Dorsolateral prefrontal cortex (tissue), 122 donors: ENCODE measurements at places on chromosomes 3 and 15.

DNA sequence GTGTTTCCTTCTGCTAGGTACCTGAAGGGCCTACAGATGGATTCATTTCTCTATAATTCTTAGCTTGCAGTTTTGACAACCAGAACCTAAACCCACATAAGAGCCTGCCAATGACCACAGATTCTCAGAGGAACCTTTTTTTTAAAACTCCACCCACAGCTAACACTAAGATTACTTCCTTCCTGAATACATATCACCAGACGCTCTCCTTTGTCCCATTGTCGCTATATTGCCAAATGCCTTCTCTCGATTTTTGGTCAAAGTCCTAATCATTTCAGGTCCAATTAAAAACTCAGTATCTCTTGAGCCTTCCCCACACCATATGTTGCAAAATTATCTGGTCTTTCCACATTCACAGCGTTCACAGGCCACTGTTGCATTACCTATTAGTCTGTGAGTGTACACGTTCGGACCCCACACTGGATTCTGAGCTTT, 12.4 kb downstream of the ZNF710 start:
- DNase-seq: no peak

GRCh38 chr3:56935811-56936210, 124.7 kb upstream of the SPATA12 start:
- DNase-seq: no peak

DNA sequence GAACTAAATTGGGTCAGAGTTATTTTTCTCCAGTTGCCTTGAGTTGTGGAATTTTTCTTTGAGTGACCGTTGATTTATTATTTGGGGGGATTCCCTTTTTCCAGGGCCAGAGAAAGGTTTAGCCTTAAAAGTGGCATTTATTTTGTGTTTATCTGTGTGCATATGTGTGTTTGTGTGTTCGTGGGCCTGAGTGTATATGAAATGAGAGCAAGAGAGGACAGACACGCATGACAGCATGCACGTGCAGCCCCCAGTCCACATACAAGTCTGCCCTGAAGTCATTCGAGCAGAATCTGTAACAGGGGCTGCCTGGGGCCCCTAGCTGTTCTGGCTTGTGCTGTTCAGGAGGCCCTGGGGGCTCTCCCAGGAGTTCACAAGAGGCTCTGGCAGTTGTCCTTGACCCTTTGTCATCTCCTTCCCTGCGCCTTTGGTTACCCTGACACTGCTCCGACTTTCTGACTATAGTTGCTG, 18.3 kb upstream of the TRAK1 start:
- no peak for DNase-seq

DNA sequence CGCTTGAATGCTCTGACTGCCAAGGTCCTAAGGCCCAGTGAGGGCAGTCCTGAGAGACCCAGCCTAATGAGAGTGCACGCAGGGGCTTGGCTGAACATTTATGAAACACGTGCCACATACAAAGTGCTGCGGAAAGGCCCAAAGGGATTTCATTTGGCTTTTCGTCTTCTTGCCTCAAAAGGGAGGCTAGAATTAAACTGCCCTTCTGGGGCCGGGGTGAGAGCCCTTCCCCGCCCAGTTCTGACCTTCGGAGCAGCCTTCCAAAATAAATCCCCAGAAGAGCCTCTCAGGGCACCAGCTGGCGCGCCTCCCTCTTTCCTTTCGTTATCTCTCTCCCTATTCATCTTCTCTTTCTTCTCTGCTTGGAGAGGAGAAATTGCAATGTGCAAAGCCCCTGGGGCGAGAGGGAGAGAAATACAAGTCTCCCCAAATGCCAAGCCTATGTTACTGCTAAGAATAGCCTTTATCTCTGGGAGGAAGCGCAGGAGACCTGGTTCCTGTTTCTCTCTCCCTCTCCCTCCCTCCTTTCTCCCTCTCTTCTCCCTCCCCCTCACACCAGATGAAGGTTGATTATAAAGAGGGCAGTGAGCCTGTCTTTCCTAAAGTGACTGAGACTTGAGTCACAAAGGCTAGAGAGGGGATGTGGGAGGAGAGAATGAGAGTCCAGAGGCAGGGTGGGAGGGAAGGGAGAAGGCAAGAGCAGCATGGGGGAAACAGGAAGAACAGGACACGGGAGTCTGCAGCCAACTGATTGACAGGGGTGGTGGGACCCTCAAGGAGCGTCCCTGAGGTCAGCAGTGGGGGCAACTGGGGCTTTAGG, 36.7 kb upstream of the NDUFB4 start:
- DNase-seq: peak; percentile 60

GRCh38 chr3:25094932-25095685, 333.0 kb upstream of the RARB start:
- DNase-seq: no peak

- DNase-seq: no peak
Measured at GRCh38 chr3:33911525-33912322, 113.3 kb downstream of the PDCD6IP start.

DNA sequence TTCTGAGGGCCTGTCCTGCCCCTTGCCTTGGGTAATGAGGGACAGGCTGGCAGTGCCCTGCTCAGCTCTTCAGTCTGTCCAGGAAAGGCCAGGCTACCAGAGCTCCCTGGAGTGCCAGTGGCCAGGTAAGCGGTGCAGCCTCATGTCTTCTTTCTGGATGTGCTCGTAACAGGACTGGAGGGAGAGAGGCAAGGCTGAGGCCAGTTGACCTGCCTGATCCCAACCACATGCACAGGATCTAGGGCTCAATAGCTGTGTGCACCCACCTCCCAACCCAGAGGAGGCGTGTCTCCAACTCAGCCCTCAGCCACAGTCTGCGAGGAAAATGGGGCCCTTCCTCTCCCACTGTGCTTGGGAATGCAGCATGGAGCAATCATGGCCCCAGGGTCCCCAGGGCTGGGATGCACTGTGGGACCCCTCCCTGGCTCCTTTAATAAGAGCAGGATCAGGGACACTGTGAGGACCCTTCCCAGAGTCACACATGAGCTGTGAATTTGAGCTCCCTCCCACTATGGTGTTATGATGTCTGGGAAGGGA, 22.5 kb downstream of the ALS2CL start:
- no peak for DNase-seq

DNA sequence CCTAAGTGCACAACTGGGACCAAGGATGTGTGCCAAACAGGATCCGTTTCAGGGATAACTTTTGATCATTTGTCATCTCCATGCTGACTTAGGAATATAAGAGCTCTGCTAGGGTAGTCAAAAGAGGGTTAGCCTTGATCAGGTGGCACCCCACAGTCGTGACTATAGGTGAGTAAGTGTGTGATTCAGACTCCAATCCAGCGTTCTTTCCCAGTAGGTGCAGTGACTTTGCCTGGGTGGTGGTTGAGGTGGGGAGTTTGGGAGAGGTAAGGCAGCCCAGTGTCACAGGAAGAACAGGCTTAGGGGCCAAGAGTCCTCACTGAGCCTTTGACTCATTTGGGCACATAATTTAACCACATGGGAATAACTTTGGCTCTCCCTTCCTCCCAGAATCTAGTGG, 51.0 kb downstream of the CHDH start:
- no peak for DNase-seq

GRCh38 chr3:12706504-12707253, 42.8 kb upstream of the RAF1 start:
- no peak for DNase-seq

GRCh38 chr15:28117432-28117990, 18.4 kb upstream of the OCA2 start:
- peak; percentile 6 for DNase-seq

- no peak for DNase-seq
Measured at GRCh38 chr3:73018298-73018697, 21.7 kb downstream of the PPP4R2 start.

- no peak for DNase-seq
Measured at GRCh38 chr15:43093026-43093425, 12.8 kb downstream of the UBR1 start.

GRCh38 chr3:67090474-67090873, 92.4 kb downstream of the KBTBD8 start:
- DNase-seq: no peak

DNA sequence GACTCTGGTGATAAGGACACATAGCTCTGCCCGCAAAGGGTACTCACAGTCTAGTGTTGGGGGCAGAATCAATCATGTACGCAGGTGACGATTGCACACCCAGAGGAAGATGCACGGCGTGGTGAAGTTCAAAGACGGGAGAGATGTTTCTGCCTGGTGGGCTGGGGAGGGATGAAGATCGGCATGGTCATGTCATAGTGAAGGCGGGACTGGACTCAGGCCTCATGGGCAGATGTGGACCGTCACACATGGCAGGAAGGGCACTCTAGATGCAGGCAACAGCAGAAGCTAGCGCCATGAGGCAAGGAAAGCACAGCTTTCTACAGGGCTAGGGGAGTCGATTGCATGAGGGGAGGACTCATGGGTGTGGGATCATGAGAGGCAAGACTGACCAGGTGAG, 240.6 kb downstream of the OPA1 start:
- no peak for DNase-seq

DNA sequence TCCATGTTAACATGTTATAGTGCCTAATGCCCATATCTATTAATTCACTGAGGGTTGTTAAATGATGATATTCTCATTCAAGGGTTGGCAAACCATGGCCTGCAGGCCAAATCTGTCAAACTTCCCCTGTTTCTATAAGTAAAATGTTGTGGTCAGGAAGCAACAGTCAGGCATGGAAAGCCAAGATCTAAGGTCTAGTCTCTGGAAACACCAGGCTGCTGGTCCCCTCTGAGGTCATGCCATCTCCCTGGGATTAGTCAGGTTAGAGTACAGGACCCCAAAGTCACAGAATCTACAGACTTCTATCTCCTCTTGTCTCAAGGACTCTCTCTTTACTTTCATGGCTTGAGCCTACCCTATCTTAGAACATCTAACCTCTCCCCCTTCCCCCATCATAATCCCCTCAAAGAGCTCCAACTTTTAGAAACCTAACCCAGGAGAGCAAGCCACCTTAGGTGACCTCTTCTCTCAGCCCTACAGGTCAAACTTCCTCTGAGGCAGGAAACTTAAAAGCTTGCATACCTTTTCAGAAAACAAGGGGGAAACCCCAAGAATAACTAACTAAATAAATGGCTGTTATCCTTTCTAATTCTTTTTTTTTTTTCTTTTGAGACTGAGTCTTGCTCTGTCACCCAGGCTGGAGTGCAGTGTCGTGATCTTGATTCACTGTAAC, 15.3 kb upstream of the HERC1 start:
- no peak for DNase-seq

DNA sequence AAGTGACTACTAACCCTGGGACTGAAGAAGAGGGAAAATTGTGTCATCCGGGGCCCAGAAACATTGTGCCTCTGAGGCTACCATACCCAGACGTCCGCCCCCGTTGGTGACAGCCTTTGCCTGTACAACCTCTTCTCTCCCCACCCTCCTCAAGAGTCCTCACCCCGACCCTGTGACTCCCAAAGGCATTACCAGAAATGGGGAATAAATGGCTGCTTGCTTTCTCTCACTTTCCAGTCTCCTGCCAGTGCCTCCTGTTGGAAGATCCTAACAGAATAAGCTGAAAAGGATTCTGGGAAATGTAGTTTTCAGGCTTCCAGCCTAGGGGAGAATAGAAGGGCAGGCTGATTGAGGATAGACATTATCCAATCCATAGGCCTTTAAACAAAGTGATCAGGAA, 30.8 kb upstream of the SLC25A36 start:
- no peak for DNase-seq

DNA sequence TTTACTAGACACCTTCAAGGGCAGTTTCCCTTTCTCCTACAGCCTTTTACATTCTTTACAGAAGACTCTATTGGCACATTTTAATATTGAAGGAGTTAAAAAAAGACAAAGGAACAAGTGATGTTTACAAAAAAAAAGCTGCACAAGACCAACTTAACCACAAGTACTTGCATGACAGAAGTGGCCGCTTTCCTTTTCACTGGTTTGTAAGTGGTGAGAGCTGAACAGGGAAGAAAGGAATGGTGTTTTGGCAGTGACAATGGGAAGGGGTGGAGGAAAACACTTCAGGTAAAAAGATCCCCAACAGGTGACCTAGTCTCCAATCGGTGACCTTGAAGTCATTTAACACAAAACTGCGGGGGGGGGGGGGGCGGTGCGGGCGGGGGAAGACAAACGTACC, 1.1 kb downstream of the WDR72 start:
- no peak for DNase-seq

GRCh38 chr3:71554649-71555048, 28.9 kb downstream of the FOXP1 start:
- DNase-seq: no peak

DNA sequence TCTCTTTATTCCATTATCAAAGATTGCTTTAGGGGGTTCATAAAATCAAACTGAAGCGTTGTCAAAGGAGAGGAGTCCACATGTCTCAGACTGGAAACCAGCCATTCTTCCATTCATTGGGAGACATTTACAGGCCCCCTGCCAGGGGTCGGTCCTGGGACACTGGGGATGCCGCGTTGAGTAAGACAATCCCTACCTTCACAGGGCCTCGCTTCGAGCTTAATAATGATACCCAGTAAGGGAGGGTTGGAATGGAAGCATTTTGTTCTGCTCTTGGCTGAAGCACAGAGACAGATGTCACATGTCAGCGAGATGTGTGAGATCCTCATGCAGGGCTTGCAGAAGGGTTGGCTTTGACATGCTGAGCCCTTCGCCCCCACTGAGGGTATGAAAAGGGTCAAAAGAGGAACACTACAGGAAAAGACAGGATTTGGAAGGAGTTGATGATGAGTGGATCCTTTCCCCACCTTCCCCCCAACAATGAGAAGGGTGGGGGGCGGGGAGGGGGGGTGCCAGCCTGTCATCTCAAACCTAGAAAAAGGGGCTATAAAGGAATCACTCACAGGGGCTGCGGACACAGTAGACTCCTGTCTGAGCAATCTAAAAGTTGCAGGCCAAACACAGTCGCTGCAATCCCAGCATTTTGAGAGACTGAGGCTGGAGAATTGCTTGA, 25.6 kb upstream of the ARL8B start:
- DNase-seq: no peak

DNA sequence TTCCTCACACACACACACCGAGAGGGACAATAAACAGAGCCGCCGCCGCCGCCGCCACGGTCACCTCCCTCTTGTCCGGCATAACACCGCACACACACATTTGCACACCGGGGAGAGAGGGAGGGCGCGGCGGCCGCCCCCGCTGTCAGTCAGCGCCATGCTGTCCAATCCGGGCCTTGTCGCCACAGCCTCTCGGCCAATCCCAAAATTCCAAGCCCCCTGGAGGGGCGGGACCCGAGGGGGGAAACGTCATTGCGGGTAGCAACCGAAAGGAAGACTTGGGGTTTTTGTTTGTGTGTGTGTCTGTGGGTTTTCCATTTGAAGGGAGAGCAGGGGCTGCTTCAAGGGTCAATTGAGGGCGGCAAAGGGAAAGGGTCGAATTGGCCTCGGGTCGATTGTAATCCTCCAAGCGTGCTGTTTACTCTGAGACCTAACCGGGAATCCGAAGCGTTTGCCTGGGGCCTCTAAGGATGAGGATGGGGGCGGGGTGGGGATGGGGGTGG, at the start of gene TOP2B:
TSS of gene TOP2B (minus strand) at position 96 of the 503 bp plus-strand sequence. CDS start 610 bp downstream, outside the sequence.
- peak; percentile 98 for DNase-seq

GRCh38 chr3:107877936-107878335, 212.9 kb downstream of the CD47 start:
- no peak for DNase-seq

GRCh38 chr15:73972984-73973682, 19.0 kb downstream of the STOML1 start:
- DNase-seq: peak; percentile 81

DNA sequence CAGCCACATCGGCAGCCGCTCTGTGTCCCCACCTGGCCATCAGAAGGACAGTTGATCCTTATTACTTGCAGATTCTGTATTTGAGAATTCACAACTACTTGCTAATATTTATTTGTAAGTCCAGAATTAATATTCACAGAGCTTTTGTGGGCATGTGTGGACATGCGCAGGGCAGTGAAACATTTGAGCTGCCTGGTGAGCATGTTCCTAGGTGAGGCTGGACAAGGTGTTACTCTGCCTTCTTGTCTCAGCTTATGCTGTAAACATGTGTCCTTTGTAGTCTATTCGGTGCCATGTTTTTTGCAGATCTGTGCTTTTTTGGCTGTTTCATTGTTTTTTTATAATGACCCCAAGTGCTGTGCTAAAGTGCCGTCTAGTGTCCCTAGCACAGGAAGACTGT, 15.6 kb downstream of the FAH start:
- no peak for DNase-seq
